Nephron progenitor cell (in vitro differentiated cells): ENCODE measurements at places on chromosomes 16 and 17.

- DNase-seq: no peak
Measured at GRCh38 chr16:6574146-6574545, 758.5 kb upstream of the RBFOX1 start.

- no peak for DNase-seq
Measured at GRCh38 chr17:40283662-40284061, 4.0 kb upstream of the CDC6 start.

DNA sequence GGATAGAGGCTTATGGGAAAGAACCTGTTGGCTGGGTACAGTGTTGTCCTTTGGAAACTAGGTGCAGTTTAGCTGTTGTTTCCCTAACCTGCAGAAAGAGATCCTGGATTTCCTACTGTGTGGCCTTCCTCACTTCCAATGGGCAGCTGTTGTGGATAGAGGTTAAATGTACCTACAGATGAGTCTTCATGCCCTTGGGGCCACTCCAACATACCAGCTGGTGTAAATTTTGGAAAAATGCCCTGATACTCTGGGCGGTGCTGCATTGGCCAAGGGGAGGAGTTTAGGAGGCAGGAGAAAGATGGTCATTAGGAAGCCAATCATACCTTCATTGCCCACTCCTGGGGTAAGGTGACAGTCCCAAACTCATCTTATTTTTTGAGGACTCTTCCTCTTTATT, 70.2 kb downstream of the SNX11 start:
- no peak for DNase-seq

- no peak for DNase-seq
Measured at GRCh38 chr16:88716601-88717001, 10.3 kb downstream of the CTU2 start.
